ENCODE measurements at places on chromosomes 7 and 10.
A peak's percentile ranks its signal among the peaks of the same experiment; 100 is the strongest.

DNA sequence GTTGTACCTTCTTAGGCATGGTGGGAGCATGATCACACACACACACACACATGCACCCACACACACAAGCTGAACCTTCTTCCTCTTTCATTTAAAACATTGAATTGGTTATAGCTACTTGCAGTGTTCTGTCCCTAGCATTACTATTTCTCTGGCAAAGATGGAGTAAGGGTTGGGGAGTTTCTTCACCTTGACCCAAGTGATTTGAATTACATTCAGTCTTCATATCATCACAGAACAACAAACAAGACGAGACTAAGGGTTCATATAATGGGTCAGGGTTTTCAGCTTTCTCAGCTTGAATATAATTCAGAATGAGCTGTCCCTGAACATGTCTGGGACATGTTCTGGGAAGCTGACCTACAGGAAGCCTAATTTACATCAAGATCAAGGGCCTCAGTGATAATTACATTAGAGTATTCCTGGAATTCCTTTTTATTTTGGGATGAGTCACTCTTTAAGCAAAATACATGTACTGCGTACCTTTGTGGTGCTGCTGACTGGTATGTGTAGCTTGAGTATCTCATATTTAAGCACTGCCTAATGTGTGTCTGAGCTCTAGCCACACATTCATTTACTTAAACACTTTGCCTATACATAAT lies 213.5 kb upstream of the TMEM229A start:
- DNase-seq = peak; percentile 66

DNA sequence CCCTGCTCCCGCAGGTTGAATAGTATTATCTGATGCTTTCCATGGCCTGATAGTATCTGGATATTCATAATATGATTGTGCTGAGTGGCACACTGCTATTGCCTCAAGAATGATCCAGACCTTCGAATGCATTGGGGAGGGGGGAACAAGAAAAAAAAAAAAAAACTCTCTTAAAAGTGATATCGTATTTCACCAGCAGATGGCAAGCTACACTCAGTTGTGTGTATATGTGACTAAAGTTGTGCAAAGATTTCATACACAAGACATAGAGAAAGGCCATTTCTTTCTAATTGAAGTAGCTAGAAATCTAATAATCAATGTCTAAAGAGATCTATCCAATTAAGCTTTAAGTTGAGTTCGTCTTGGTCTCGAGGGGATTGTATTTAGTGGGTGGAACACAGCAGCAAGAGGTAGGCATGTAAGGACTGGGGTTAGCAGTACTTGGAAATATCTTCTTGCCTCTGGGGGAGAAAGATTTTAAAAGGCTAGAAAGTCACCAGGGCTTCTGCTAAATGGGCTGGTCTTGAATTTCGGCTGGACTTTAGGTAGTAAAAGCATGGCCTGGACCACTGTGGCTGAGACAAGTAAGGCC lies 15.3 kb downstream of the SFRP4 start:
- DNase-seq = peak; percentile 13

DNA sequence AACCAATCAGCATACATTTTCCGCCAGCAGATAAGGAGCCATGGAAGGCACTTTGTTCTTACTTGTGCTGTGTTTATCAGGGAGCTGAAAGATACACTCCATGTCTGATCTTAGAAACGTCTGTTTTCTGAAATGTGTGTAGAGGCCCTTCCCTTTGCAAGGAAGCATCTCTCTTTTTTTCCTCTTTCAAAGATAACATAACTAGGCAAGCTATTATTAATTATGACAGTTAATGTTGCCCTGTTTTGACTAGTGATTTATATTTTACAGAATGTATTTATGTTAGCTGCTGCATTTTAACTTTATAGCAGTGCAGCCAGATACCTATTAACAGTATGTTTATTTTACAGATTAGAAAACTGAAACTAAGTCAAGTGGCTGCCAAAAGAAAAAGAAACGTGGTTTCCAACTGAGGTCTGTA lies 683.2 kb upstream of the IGFBP3 start:
- no peak for DNase-seq

DNA sequence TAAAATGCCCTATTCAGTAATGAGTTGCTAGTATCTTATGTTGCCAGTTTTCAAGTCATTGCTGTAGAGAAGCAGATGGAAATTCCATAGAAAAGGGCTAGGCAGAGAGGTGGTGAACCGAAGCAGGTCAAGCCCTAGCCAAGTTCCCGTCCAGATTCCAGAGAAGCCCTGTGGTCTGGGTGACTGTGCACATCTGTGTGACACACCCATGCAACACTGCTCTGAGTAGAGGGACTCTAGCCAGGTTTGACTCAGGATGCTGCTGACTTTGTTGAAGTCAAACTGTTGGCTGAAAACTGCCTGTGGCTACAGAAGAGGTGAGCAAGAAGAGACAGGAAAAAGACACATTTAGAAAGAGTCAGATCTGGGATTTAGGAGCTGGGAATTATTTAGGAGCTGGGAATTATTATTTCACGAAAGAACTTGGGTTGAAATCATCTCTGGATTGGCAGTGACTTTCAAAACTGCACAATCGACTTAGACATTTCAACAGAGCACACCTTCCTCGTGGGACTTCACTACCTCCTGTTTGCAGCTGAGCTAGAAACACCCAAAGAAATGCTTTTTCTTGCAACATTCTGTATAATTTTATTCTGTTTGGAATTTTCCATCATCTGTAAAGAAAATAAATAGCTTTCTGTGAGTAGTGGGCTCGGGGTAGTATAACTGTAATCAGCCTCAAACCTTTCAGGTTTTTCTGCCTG lies 149.1 kb upstream of the PRKCQ start:
- peak; percentile 72 for DNase-seq

DNA sequence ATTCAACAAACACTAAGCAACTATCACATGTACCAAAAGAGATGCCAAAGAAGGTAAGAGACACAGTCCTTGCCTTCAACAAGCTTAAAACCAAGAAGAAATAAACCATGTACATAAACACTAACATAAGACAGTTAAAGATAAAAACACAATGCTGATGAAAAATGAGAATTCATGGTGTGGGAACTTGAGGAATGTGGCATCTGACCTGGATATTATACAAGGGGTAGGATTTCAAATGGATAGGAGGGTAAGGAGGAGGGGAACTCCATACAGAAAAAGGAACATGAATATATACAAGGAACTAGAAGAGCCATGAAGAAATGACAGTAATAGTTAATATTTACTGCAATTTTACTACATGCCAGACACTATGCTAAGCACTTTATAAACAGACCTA lies 11.0 kb downstream of the HIBADH start:
- DNase-seq = no peak

DNA sequence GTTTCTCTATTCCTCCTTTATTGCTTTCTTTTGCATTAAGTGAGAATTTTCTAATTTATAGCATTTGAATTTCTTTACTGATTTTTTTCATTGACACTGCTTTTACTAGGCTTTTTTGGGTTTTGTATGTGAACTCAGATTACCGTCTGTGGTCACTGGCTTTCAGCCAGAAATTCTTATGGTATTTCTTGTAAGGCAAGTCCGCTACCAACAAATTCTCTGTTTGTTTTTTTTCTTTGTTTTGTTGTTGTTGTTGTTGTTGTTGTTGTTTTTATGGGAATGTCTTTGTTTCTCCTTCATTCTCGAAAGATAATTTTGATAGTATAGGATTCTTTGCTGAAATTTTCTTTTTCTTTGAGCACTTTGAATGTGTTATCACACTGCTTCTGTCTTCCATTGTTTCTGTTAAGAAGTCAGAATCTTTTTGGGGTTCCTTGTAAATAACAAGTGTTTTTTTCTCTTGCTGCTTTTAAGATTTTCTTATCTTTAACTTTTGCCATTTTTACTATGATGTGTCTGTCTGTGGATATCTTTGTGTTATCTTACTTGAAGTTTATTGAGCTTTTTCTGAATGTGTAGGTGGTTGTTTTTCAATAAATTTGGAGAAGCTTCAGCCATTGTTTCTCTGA lies 7.2 kb downstream of the NET1 start:
- DNase-seq = no peak

DNA sequence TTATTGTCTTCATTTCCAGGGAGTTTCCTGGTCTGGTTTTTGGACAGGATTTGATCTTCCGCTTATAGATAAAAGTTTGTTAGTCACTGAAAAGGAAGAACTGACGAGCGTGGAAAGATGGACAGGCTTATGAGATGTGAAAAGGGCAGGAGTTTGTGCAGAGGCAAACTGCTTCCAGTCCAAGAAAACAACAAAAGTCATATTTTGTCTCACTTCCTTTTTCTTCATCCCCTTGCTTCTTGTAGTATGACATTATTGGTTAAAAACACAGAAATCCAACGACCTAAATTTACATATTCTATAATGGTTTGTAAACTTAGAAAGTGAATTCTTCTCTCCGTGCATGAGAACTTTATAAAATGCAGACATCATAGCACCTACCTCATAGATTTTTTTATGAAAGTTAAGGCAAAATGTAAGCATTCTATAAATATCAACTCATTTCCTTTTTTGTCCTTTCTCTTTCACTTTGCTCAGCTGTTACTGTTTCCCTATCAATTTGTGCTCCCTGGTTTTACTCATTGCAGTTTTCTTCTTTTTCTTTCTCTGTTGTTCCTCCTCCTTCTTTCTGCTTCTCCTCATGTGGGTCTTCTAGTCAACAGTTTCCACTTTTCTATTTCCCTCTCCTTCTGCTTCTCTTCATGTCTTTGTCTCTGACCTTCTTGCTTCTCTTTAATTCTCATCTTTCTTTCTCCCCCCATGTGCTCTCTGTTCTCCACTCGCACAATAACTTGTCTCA lies 370.2 kb downstream of the ARL4A start:
- no peak for DNase-seq

DNA sequence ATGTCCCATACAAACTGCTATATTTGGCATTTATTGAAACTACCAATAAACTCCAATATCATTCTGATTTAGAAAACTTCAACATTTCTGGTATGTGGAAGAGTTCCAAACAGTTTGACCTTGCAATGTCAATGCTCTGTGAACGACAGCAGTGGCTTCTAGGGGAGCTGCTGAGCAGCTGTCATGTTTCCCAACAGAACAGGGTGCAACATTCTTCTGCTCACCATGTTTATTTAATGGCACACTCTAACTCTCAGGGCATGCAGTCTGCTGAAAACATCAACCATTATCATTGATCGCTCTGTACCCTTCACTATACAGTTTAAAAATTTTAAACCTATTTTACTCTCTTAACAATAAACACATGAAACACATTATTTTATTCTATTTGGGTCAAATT lies 25.9 kb downstream of the LMOD2 start:
- no peak for DNase-seq

DNA sequence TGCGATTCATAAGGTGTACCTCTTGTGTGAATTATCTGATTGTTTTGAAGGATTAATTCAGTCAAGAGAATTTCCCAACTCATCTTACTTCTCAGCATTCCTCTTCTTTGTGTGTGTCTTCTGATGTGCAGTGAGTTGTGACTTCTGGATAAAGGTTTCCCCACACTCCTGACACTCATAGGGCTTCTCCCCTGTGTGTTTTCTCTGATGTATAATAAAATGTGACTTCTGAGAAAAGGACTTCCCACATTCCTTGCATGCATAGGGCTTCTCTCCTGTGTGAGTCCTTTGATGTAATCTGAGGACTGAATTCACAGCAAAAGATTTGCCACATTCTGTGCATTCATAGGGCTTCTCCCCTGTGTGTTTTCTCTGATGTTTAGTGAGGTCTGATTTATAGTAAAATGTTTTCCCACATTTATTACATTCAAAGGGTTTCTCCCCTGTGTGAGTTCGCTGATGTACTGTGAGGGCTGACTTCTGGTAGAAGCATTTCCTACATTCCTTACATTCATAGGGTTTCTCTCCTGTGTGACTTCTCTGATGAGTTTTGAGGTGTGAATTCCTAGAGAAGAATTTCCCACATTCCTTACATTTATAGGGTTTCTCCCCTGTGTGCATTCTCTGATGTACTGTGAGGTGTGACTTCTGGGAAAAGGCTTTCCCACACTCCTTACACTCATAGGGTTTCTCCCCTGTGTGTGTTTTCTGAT lies 24.2 kb downstream of the ZNF25 start:
- DNase-seq = no peak

GRCh38 chr10:28160866-28161405 lies 141.9 kb downstream of the MPP7 start:
- no peak for DNase-seq

GRCh38 chr7:32145911-32146310 lies 75.7 kb upstream of the PDE1C start:
- no peak for DNase-seq

DNA sequence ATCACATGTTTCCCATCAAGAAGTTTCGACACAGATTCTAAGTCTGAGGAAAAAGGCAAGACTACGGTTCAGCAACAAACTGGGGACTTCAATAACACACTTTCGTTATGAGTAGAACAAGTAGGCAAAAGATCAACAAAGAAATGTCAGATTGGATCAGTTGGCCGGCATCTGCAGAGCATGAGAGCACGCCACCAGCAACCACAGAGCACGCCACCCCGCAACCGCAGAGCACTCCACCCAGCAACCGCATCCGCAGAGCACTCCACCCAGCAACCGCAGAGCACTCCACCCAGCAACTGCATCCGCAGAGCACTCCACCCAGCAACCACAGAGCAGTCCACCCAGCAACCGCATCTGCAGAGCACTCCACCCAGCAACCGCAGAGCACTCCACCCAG lies 89.7 kb upstream of the FAM20C start:
- no peak for DNase-seq

DNA sequence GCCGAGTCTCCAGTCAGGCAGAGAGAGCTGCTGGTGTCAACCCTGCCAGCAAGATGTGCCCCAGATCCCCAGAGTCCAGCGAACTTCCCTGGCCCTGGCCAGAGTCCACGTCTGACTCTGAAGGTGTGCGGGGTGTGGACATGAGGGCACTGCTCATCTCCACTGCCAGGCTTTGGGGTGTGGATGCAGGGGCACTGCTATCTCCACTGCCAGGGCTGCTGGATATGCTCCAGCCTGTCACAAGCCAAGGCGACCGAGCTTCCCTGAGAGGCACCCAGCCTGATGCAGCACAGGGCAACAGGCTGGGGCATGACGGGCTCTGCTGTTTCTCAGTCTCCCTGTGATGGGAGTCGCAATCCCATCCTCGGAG lies 596.8 kb downstream of the PTPRN2 start:
- DNase-seq = no peak

- DNase-seq = no peak
Measured at GRCh38 chr7:157233677-157234076, 95.0 kb downstream of the UBE3C start.

DNA sequence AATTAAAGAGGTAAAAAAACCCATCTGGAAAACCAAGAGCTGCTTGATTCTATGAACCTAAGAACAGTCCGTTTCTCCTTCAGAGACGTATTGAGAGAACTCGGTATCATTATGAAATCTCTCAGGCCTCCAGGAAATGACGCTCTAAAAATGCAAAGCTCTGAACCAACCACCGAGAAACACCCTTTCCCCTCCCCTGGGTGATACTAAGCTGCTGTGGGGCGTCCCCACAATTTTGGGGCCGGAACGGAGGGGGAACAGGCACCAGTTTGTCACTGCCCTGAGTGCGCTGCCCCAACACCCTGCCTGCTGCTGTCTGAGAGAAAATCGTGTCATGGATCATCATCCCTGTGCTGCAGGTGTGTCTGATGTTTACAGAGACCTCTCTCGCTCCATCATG lies 509.5 kb downstream of the DNAJB6 start:
- no peak for DNase-seq

DNA sequence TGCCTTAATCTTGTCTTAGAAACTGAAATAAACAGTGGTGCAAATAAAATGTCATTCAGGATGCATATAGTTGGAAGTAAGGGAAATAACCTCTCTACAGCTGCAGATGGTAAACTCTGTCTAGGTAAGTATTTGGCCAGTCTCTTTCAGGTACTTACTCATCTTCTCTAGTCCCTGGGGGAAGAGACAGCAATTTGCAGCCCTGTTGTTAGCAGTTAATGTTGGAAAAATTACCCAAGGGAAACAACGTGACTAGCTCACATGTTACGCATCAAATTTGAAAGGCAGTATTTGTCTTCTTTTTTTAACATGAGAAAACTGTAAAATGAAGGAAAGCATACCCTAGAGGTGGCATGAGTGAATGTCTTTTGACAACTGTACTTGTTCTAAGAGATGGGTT lies 3.2 kb upstream of the HUS1 start:
- no peak for DNase-seq

Data from RWPE1 (cell line).